ENCODE measurements at places on chromosomes 1 and 21.

DNA sequence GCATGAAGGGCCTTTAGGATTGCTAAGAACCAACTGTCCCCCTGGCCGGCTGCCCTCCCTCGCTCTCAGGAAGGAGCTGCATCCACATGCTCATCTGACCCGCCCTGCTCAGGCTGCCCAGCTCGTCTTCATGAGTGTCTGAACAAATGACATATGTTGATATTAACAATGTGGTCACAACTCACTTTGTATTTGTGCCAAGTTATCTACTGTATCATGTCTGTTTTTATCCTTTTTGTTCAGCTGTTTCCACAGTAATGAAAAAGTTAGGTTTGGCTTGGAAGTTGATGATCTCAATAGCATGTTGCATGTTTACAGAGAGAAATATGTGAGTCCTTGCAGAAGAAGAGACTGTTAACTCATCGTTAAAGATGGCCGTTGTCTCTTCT, 75.1 kb downstream of the PHTF1 start:
- peak; percentile 93 for DNase-seq

GRCh38 chr1:158149175-158149574, 31.5 kb upstream of the CD1D start:
- DNase-seq = no peak

- DNase-seq = no peak
Measured at GRCh38 chr1:12342401-12343003, 112.7 kb downstream of the VPS13D start.

- no peak for DNase-seq
Measured at GRCh38 chr1:101250222-101250621, 13.4 kb downstream of the S1PR1 start.

DNA sequence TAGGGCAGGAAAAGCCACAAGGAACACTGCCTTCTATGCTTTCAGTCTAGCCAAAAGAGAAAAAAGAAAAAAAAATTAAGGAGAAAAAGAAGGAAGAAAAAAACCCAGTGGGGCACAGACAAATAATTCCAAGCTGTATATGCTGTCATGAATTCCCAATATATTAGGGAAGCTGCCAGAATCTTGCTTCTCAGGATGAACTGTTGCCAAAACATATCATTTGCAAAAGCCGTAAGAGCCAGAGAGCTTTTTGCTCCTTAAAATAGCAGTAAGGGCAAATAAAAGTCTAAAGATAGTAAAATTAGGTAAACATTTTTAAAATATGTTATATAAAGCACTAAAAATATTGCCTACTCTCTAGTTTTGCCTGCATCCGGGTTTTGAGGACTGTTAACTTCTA, 52.1 kb downstream of the PGM1 start:
- DNase-seq = no peak

DNA sequence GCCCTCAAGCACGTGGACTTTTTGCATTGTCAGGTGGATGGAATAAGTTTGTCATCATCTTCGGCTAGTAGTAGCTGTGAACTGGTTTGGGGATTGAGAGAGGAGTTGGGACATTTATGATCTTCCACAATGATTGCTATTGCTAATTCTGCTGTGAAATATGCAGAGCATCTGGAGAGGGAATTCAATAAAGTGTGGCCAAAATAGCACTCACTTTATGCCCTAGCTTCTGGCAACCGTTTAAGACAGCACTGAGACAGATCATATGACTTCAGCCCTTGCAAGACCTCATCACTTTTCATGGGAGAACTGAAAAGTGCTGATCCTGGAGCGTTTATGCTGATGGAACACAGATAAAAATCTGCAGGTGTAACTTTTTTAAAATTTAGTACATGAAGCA, 360.8 kb downstream of the GPATCH2 start:
- DNase-seq = no peak

DNA sequence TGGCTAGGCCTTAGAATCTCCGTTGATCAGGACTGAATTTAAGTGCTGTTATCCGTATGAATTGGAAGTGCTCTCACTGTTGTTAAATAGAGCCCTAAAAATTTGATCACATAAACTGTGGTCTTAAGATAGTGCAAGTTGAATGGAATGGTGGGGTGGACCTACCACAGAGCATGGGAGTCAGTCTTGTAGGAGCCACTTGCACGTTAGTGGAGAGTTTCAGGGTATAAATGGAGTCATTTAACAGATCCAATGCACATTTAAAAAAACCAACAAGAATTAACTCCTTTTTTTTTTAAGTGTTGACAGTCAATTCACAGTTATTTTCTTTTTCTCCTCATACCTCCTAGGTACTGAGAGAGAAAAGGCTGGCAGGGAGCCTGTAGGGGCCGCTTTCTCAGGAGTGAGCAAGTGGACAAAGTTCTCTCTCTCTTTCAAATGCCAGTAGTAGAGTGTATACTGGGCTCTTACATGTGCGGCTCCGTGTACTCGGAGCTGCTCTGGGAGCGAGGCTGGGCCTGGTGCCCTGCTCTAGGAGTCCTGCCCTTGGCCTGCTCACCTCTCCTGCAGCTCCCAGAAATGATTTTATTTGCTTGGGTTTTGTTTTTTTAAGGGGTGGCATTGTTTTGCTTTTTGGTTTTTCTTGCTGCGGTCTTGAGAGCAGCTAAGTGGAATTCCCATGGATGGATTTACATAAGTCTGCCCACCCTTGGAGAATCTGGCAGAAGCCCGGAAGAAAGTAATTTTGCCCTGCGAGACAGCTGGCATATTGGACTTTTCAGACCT, 91.3 kb downstream of the ATP5PO start:
- DNase-seq = peak; percentile 73

DNA sequence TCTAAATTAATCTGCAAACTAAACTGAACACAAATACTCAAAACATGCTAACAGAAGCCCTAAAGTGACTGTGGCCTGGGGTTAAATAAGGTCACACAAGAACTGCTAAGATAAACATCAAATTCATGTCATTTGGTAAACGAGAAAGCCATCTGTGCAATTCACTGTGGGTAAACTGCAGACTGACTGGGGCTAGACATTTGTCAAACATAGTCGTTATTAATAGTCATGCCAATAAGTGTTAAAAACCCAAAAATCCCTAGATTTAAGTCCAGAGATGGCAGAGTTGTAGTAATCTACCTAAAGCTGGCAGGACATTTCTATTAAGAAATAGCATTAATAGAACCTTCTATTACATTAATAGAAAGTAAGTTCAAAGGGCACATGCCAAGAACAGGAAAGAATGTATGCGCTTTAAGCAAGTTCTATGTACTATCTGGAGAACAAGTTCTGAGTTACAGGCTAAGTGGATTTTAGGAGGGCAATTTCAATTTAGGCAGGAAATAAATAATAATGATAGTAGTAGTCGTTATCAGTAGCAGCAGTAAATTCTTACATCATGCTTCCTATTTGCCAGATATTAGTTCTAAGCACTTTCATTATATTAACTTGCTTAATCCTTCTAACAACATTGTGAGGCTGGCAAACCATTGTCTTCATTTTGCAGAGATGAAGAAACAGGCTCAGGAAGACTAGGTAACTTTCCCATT, 8.6 kb downstream of the EDEM3 start:
- no peak for DNase-seq

DNA sequence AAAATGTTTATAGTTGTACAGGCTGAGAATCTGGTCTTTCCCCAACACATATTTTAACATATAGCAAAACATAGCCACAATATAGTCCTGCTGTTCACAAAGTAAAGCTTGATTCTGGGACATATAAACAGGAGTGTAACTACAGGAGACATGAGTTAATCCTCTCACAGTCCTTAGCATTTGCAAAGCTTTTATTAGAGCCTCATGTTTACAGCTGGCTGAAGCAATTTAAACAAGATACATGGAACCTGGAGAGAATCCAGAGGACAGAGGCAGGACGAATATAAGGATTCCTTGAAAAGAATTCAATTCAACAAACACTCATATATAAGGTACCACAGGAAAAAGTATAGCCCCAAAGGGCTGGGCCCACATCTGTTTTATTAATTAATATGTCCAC, 163.4 kb downstream of the ADGRL4 start:
- DNase-seq = no peak

DNA sequence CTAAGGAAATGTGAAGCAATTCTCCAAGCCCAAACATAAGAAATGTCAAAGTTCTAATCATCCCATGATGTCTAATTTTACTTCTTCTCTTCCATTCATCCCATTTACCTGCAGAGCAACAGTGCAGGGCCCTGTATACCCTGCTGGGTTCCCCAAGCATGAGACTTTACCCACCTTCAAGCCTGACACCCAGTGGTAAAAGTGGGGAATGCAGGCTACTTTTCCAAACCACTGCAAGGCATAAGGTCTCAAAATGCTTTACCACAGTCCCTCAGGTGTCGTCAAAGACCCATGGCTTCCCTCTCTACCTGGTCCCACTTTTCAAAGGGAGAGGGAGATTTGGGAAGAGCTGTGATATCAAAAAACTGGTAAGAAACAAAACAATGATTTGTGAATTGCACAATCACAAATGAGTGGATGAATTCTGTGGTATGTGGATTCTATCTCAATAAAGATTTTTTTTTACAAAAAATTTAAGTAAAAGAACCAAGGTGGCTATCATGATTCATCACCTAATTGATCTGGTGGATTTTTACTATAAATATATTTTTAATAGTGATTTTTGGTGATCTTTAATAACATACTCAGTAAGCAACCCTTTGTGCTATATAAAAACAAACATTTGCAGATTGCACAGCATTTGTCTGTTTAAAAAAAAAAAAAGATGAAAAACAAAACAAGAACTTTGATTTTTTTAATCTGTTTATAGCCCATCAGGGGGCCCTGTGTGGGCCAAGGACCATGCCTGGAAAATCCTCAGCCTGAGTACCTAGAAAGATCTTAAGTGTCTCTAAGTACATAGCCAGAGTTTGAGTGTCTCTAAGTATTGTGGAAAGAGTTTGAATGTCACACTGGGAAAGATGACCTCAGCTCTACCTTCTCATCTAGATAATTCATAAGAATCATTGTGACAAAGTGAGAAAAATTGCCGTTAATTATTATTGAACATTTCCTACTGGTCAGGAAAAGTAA, 73.1 kb upstream of the GJB5 start:
- DNase-seq = no peak

GRCh38 chr1:207045453-207045852, 5.6 kb downstream of the YOD1 start:
- DNase-seq = no peak

DNA sequence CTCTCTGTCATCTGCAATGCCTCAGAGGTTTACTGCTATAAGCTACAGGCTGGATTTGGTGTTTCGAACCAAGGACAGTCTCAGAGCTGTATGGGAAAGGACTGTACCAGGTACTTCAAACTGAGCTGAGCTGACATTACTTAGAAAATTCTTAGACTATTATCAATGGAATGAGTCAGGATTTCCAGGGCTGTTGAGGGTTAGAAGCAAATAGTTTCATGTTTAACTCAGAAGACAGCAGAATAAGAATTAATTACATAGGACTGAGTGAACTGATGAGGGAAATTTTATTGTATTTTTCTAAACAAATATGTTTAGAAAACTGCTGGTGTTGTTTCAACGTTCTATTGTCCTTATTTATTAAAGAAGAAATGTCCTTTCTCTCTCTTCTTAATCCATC, 74.3 kb upstream of the CAPZB start:
- DNase-seq = no peak

DNA sequence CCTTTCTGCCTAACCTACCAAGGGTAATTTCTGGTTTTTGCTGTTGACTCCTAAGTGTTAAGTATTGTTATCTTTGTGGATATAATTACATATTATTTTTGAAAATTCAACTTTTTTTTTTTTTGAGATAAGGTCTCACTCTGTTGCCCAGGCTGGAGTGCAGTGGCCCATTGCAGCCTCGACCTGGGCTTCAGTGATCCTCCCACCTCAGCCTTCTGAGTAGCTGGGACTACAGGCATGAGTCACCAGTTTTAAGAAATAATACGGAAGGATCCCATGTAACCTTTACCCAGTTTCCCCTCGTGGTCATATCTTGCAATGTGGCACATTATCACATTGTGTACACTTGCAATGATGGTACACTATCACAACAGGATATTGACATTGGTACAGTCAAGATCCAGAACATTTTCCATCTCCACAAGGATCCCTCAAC, 3.1 kb downstream of the CHD1L start:
- DNase-seq = no peak

DNA sequence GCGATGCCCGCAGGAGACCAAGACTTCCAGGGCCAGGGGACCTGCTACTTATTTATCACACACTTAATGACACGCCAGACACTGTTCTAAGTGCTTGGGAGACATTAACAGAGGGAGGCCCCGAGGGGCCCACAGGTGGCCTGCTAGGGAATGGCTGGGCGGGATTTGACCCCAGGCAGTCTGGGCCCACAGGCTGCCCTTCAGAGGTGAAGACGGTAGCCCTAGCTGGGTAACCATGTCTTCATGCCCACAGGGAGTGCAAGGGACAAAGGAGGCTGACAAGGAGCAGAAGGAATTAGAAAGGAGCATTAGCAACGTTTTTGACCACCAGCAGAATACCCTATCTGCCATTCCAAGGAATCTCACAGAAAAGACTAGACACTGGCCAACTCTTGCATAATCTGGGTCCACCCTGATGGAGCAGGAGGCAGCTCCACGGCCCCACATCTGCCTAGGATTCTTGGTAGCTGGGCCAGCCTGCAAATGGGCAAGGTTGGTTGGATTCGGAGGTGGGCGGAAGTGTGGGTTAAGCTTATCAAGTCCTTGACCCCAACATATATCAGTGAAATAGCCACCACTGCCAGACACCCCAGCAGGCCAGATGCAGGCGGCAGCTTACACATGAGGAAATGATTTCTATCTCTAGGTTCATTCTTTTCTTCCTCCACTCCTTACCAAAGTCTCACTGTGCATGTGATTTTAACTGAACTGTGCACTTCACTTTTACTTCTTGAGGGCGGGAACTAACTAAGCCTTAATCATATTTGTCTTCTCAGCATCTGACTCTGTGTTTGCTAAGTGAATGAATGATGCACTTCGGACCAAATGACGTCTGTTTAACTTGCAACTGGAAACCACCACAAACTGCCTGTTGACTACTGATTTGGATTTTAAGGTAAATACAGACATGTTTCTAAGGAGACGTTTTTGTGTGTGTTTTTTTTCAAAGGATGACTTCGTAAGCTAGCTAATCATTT, 3.4 kb upstream of the ETS2 start:
- no peak for DNase-seq

DNA sequence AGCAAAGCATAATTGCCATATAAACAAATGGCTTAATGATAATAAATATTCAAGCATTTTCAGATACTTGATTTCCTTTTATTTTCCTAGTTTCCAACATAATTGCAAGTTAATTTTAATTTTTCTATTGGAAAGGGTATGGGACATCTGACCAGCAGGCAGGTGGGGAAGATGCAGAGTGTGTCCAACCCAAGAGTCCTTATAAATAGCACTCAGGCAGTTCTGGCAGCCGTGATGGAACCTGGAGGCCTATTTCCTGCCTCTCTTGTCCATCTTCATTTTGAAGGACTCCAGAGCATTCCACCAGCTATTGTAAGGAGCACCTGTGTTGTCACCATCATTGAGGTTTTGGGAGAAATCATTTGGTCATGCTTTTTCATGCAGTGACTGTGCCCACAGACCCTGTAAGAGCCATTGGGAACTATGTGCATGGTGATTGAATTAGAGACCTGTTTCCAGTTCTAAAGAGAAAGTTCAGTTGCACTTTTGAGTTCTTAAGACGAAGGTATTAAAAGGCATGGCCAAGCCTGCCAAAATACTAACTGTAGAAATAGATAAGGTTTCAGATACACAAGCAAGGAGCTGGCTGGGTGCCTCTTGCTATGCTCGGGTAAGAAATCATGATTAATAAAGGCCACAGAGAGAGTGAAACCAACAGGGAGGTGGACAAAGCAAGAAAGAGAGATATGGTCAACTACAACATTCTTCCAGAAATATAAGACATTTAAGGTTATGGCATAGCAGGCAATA, 92.3 kb downstream of the SPATA46 start:
- no peak for DNase-seq

All from posterior vena cava (tissue), 2 donors.